Kidney epithelial cell (primary cell): ENCODE measurements at places on chromosomes 5 and 9.

- DNase-seq = no peak
These were observed 24.3 kb downstream of the HMHB1 start for GRCh38 chr5:143836161-143836725.

DNA sequence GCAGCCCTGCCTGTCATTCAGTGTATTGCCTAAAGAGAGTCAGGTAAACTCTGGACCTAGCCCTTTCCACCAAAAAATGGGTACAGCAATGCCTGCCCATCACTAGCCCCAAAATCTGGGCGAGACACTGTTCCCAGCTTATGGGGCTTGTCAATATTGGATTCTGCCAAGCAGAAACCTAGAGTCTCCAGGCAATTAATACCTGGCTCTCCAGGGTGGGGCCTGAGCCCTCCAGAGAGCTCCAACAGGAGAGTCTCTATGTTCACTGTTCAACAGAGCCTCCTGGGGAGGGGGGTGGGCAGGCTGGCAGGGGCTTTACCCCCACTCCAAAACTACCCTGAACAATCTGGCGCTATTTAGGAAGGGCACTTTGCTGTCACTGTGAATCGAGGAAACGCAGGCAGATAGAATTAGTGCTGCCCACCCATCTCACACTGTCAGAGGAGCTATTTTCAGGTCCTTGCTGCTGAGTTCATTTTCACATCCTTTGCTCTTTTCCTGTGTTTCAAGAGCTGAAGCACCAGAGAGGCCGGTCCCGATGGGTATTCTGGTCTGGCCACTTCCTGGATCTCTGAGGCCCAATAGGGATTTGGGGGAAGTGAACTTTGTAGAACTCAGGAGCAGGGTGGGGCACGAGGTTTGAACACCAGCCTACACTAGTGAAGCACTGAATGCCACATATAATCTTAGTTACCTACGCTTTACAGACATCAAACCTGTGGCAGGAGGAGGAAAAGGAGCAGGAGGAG, 121.8 kb downstream of the C5orf15 start:
- DNase-seq = no peak

- DNase-seq = no peak
These were observed 67.2 kb upstream of the CCDC152 start for GRCh38 chr5:42689391-42689790.

- DNase-seq = no peak
These were observed 6.3 kb downstream of the QSOX2 start for GRCh38 chr9:136239135-136239982.

- no peak for DNase-seq
These were observed 24.5 kb upstream of the RAB14 start for GRCh38 chr9:121226175-121226574.

- no peak for DNase-seq
These were observed 107.0 kb upstream of the ISL1 start for GRCh38 chr5:51276250-51276649.

- no peak for DNase-seq
These were observed 1922.1 kb upstream of the WWC1 start for GRCh38 chr5:166369346-166369745.

- no peak for DNase-seq
These were observed 78.8 kb downstream of the GNA14 start for GRCh38 chr9:77569335-77569734.

- DNase-seq = no peak
These were observed 73.7 kb downstream of the PPARGC1B start for GRCh38 chr5:149803641-149804468.

DNA sequence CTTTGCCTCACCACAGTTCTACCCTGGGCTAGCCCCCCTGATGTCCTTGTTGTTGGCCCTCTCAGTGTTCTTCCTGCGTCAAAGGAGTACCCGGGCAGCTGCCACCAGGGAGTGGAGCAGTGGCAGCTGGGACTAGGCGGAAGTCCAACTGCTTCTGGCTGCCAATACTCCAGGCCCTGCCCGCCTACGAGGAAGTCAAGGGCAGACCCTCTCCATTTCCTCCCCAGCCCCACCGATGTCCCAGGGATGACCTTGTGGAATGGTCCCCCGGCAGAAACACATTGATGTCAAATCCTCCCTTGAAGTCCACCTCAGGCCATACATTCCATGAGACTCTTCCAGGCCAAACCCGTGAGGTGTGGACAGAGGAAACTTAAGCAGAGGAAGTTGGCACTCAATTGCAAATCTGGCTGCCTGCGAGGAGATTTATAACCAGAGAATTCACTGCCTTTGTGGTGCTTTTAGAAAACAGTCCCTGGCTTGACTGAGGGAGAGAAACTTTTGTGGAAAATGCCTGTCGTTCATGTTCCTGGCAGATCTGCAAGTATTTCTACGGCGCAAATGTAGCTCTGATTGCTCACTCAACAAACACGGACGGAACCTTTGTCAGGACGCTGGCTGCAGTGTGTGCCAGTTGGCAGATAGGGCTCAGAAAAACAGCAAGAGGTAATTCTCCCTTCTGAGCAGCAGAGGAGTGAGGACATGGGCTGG, 339.7 kb downstream of the RAB3C start:
- DNase-seq = no peak

- no peak for DNase-seq
These were observed 17.5 kb downstream of the ERMP1 start for GRCh38 chr9:5815461-5815860.

DNA sequence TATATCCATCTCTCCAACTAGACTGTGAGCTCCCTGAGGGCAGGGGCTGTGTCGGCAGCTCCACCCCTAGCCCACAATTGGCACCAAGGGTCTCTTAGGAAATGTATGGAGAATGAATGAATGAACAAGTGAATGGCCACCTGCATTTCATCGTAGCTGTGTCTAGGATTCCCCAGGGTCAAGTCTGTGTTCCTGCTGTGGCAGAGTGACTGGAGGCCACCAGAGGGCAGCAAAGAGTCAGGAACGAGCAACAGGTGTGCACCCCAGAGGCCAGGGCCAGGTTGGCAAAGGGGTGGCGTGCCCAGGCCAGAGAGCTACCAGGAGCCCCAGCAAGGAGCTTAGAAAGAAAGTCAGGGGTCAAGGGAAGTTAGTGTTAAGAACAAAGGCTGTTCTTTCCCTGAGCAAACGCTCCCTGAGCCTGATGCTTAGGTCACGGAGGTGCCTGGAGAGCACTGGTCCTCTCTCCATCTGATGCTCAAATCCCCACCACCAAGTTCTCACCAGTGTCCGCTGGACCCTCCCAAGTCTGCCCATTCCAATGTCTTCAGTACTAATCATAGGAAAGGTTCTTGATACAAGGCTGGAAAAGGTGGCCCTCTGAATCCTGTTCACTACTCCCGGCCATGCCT, 160.7 kb downstream of the PAX5 start:
- no peak for DNase-seq

DNA sequence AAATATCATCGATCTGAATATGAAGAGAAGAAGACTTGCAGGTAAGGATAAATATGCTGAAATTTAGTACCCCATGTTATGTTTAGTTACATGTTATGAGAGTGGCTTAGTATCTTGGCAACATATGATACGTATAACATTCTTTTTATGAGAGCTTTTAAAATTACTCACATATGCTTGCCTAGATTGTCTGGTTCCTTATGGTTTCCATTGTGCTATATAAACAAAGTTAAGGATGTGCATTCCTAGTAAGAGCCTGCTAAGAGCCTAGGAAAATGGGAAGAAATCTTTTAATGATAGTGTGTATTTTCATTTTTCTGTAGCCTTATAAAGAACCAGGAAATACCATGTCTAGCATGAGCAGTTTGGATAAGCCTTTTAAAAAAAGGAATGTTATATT, 112.0 kb upstream of the KCNN2 start:
- DNase-seq = no peak

DNA sequence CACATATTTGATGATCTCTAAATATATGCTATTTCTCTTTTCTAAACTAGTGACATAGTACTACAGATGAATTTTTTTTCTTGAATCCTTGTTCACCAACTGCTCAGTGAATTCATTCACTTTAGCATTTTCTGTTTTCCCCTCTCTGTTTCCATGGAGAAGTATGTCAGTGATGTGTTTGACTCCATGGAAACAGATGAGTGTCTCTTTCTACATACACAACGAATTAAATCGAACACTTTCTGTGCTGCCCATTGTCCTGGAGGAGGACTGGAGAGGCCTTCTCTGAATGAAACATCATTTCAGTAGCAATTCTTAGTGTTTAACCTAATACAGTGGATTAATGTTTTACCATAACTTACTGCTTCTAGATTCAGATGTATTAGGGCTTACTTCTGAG, 9.5 kb downstream of the INVS start:
- no peak for DNase-seq

DNA sequence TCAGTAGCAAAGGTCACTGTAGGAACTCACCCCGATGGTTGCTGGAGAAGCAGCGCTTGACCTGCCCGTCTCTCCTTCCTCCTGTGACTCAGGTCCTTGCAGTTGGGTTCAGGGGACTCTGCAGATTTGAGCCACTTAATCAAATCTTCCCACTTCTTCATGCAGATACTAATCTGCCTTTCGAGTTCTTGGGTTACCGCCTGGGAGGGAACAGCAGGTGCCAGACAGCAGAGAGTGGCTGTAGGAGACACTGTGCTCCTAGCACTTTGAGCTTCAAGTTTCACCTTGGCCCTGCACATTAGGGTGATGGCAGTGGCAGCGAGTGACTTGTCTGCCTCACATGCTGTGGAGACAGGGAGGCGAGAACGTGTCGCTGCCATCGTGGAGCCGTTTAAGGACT, 478.3 kb downstream of the PSAT1 start:
- DNase-seq = no peak

- no peak for DNase-seq
These were observed 132.0 kb upstream of the GRHPR start for GRCh38 chr9:37290366-37290939.

- no peak for DNase-seq
These were observed 8.5 kb downstream of the PRR7 start for GRCh38 chr5:177455036-177455660.

DNA sequence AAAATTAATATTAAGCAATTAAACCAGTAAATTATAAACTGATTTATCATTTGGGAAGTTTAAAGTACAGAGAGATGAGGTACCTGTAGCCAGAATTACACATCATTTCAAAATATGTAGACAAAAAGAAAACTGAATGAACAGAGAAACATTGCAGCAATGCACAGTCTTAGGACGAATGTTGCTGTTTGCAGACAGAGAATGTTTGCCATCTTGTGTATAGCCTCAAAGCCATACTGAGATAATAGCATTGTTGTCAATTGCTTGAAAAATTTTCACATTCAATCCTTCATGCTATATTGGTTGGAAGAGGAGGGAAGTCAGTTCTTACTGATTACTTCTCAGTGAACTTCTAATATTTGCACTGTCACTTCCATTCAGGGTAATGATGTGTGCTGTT, 326.2 kb downstream of the PRR16 start:
- DNase-seq = no peak

- no peak for DNase-seq
These were observed 35.1 kb upstream of the CLK4 start for GRCh38 chr5:178661836-178662540.

DNA sequence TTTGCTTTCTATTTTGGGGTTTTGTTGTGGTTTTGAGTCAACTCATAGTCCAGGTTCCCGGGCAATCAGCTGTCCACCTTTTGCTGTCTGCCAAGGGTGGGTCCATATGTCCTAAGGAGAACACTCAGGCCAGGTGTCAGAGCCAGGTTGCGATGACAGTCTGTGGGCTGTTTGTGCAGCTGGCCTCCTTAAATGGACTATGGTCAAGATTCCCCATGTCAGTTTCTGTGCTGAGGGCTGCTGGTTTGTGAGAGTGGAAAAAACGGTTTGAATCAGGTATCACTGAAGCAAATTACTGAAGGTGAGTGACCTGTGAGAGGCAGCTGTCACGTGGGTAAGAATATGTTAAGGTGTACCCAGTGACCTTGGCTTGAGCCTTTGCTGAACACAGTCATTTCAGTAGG, 33.0 kb downstream of the SNX30 start:
- no peak for DNase-seq

DNA sequence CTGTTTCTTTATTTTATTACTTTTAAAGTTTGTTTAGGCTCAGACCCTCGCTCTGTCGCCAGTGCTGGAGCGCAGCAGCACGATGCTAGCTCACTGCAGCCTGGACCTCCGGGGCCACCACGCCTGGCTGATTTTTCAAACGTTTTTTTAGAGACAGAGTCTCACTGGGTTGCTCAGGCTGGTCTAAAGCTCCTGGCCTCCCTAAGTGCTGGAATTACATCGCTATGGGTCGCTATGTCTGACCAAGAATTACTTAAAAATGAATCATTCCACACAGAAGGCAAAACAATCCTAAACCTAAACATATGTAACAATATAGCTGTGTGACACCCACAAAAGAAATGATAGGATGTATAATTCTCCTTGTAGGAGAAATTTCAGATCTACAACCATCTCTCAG, 86.9 kb upstream of the SIMC1 start:
- peak; percentile 21 for DNase-seq

DNA sequence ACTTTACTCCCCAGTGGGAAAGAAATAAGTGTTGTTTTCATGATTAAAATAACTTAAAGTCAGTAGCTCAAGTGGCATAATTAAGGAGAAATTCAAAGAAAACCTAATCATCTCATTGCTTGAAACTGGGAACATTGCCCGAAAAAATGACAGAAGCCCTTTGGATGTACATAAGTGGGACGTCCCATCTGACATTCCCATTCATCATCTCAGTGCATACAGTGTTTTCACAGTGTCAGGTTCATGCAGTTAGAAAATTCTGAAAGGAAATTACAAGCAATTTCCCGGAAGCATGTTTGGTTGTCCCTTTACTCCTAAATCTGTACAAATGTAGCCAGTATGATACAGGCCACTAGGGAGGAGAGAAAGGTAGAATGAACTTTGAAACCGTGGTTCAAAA, 95.6 kb downstream of the ADAMTS16 start:
- no peak for DNase-seq

DNA sequence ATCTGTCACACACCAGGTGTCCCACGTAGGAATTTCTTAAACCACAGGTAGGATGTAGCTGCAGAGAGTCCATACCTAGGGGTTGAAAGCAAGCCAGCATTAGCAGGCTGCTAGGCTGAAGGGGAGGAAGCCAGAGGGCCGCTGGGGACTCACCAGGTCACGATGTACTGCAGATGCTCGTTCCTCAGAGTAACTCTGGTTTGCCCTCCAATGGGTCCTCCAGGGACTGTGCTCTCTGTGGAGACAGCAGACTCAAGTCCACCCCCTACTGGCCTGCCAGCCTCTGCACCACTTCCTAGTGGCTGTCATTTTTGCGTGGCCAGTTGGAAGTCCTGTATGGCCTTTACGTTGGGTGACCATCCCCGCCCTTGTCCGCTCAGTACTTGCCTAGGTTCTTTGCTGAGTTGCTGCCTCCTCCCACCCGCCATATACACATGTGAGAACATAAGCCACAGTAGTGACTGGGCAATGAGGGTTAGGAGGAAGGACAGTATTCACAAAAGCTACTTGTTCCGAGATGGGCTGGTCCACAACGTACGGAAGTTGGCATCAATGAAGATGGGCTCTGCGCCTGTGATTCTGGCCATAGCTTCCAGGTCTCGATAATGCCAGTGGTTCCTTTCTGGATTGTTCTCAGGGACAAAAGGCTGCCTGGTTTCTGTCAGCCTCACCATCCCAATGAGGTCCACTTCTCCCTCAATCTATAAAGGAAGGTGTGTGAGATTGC, 4.1 kb downstream of the RPL7A start:
- DNase-seq = no peak

DNA sequence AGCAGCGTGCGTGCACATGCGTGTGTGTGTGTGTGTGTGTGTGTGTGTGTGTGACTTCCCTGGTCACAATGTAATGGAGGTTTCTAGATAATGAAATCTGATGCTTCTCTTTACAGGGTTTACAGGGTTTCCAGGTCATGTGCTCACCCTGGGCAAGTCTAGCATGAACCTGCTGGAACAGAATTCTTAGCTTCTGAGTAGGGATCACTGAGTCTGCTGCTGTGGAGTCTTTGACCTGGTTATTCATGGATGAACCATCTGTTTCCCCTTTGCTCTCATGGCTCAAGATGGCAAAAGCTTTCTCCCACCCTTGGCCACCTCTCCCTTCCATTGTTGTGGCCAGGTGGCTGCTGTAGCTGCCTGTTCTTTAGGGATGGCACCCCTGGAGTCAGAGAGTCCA, 111.6 kb upstream of the SHB start:
- no peak for DNase-seq
